ENCODE measurements at places on chromosomes 6 and 20.
A peak's percentile ranks its signal among the peaks of the same experiment; 100 is the strongest.

DNA sequence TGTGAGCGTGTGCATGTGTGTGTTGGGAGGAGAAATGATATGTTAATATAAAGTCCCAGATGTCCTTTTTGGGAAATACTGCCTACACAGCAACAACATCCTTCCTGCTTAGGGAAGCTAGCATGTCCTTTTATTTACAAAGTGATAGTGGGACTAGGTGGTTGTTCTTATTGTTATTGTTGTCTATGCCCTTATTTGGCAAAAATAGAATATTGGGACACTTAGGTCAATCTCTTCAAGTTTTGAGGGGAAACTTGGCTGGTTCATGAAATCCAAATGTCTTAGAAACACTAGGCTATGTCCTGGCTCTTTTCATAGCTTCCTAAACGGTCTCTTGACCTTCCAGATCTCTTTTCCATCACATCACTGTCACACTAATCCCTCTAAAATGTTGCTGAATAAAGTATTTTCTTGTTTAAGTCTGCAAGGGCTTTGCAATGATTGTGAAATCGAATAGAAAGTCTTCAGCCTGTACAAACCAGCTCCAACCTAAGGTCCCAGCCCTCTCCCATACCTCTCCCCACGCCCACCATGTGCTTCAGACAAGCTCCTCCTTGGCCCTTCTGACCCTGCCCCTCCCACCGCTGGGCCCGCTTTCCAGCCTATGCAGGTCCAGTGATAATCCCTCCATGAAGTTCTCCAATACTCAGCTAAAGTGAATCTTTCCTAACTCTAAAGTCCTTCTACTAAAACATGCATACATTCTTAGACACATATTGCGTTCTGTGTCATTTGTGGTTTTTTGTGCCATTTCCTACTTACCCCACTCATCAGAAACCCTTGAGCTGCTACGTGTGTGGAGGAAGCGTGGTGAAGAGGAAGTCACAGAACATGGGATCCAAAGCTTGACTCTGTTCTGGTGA, 205.1 kb downstream of the LY86 start:
- DNase-seq, result peak; percentile 85

DNA sequence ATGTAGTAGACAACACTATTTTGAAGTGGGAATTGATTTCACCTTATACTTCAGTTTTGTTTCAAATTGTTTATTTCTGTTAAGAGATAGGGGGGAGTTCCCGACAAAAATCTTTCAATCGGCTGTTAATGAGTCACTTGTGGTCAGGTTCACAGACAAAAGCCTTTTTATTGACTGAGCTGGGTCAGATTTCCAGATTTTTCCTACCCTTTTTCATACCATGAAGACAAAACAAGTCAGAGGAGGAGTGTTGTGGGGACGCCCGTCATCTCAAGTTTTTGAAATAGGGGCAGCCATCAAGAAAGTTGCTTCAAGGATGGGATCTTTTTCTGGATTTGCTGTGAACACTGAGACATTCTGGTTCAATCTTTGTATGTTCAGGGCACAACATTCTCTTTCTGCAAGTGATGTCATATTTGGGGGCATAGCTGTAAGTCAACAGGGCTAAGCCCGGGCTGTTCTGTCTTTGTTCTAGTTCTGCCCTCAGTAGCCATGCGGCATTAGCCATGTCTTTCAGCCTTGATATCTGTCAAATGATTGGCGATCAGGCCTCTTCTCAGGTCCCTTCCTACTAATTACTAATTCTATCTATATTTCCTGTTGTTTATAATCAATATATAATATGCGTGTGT, 496.0 kb upstream of the MARCKS start:
- no peak for DNase-seq

DNA sequence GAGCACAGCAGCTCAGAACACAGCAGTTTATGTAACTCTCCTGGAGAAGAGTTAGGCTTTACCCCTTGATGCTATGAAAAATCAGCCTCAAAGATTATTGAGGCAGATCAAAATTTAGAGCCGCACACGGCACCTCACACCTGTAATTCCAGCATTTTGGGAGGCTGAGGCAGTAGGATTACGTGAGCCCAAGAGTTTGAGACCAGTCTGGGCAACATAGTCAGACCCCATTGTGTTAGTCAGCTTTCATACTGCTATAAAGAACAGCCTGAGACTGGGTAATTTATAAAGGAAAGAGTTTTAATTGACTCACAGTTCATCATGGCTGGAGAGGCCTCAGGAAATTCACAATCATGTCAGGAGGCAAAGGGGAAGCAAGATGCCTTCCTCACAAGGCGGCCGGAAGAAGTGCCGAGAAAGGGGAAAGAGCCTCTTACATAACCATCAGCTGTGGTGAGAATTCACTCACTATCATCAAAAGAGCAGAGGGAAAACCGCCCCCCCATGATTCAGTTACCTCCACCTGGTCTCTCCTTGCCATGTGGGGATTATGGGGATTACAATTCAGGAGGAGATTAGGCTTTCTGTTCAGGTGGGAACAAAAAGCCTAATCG, 87.7 kb downstream of the SGK1 start:
- DNase-seq, result peak; percentile 86

DNA sequence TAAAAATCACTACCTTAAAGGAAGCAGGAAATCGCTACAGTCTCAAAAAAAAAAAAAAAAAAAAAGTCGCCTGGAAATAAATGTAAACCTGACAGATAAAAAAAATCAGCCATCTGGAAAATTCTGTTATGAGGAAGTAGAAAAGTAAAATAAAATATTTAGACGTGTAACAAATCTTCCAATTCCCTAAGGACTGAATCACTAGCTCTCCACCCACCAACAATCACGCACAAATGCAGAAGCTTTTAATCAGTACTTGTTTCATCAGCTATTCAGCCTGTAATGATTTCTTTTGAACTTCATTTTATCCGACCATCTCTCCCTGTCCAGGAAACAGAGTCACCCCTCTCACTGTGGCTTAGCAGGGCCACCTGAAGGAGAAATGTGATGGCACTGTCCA, 59.0 kb downstream of the SLC23A2 start:
- DNase-seq, result no peak

DNA sequence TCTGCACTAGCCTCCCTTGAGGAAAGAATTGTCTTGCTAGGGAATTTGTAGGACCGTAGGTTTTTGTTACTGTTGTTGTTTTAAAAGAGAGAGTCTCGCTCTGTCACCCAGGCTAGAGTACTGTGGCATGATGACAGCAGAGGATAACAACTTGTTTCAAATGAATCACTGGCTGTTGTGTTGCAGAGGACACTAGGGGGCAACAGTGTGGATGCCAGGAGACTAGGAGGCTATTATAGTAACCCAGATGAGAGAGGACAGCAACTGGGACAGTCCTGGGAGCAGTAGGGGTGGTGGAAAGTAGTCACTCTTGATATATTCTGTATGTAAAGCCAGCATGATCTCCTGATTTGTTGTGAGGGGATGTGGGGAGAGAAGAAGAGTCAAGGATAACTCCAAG, 41.8 kb upstream of the LAMA4 start:
- DNase-seq, result peak; percentile 56

- DNase-seq, result no peak
These were observed 180.8 kb upstream of the PLN start for GRCh38 chr6:118367314-118367713.

Data from Kasumi-1 (cell line).